PC-9 (cell line): ENCODE measurements at places on chromosomes 13 and 19.

DNA sequence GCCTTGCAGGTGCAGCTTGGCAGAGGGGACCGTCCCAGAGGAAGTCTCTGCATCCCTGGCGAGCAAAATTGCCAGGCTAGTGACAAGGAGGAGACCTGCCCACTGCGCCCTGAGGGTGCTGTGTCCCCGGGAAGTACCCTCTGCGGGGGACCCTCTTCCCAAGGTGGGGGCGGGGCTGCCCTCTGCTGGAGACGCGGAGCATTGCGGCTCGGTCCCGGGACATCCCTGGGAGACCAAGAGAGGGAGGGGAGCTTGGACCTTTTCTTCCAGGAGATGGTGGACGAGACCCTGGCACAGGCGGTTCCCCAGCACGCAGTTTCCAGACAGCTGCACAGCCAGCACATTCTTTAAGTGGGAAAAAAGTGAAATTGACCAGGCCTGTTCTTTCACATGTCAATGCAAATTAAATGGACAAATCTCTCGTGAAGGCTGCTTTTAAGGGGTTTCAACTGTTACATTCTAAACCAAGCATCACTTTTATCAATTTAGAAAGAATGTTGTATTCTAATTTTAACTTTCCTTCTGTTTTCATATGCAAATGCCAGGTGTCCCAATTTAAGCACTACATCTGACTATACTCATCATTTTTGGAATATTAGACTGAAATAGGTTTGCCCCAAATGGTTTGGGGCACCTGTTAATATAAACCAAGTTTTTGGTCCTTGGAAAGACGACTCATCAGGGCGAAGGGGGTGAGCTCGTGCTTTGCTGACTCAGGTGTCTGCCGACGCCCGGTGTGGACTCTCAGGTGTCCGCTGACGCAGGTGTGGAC lies 60.7 kb downstream of the MCF2L start:
- peak; percentile 64 for DNase-seq

- DNase-seq: peak; percentile 21
These were observed 1.1 kb downstream of the ARHGAP35 start for GRCh38 chr19:46861691-46862502.

DNA sequence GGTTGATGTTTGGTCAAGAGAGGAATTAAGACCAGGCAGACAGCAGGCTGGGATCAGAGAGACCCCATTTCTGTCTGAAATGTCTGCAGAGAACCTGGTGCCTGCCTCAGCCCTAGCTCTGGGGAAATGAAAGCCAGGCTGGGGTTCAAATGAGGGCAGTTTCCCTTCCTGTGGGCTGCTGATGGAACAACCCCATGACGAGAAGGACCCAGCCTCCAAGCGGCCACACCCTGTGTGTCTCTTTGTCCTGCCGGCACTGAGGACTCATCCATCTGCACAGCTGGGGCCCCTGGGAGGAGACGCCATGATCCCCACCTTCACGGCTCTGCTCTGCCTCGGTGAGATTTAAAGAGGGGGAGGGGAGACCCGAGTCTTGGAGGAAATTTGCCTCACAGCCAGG lies at the start of gene LILRB4:
Gene LILRB4 (plus strand): TSS at position 256 of the 400 bp plus-strand sequence. CDS start 49 bp downstream, at position 305.
- no peak for DNase-seq

GRCh38 chr19:44698492-44699201 lies at the start of gene CEACAM16:
Gene CEACAM16 (plus strand): TSS chr19:44699151. CDS start chr19:44701457, 2,306 bp downstream.
- no peak for DNase-seq

DNA sequence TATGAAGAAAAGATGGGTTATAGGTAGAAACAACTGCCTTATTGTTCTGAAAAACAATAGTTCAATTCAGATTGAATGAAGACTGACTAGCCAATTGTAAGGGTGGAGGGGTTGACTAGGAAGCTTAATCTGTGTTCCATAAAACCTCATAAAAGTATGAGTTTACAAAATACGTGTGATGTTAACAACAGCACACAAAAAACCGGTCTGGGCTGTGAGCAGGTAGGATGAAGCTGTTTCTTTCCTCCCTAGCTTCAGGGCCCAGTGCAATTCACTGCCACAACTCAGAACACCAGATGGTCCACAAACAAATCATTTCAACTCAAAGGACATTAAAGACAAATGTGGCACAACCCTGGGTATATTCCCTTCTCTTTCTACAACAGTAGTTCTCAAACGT lies 3.2 kb downstream of the OXGR1 start:
- DNase-seq: no peak

DNA sequence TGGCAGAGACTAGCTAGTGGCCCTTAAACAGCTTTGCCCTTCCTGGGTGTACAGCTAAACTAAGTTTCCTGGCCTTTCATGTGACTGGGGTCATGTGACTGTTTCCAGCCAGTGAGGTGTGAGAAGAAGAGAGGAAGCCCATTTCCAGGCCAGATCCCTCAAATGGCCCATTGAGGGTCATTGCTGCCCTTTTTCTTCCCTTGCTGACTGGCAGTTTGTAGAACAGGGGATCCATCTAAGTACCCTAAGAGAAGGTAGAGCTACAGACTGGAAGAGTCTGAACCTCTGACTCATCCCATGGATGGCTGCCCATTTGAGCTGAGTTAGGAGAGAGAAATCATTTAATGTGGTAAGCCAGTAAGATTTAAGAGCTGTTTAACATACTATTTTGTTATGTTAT lies 2.8 kb downstream of the SWSAP1 start:
- DNase-seq: peak; percentile 69

DNA sequence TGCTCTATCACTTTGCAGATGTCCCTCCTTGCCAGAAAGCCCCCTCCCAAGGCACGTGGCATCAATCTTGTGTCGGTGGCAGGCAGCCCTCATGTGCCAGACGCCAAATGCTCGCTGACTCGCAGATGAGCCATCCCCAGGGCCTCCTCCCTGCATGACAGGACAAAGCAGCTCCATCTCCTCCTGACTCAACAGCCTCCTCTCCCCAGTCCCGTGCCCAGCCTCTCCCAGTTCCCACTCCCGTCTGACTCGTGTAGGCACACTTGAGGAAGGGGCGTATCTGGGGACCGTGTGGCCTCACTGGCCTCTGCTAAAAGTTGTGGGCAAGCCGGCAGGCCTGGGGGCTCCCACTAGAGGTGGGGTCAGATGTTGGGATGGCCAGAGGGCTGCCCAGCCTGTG lies 133.6 kb downstream of the STK24 start:
- DNase-seq: no peak

DNA sequence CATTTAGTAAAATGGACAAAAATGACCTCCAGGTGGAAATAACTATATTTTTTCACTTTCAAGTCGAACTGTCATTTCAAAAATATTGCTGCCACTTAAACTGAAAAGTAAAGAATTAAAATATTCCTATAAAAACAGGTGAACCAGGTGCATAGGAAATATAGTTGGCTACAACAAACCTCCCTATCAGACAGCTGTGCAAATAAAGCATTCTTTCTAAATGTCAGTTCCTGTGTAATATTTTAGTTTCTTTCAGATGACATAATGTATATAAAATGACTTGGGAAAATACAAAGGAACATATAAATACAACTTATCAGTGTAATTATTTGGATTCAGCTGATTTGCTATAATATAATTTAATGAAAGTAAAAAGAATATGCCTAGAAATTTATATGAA lies 403.5 kb upstream of the GPC6 start:
- no peak for DNase-seq

DNA sequence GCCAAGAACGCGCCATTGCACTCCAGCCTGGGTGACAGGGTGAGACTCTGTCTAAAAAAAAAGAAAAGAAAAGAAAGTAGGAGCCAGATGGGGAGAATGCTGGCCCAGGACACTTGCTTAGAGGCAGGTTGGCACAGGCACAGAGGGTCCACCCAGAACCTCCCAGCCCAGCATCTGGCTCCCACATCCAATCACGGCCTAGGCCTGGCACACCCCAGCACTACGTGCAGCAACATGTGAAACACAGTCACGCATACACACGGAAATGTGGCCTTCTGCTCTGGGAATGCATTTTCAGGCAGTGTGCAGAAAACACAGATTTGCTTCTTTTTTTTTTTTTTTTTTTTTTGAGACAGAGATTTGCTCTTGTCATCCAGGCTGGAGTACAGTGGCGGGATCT lies 20.9 kb upstream of the FOSB start:
- DNase-seq: no peak

DNA sequence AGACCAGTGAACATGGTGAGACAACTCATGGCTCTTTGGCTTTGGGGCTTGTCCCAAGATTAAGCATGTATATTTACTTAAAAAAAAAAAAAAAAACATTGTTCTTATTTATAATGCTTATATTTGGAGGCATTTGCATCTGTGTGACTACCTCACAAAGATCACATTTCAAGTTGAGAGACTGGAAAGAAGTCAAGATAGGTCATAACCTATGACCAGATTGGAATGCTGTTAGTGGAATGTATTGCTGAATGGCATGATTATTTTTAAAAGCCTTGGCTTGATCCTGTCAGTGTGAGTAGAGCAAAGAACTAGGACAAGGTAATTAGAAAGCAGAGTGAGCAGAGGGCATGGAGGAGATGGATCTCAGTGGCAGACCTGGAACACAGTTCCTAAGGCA lies 214.6 kb downstream of the OXGR1 start:
- DNase-seq: no peak

GRCh38 chr19:8468761-8469373 lies 24.1 kb downstream of the HNRNPM start:
- no peak for DNase-seq

GRCh38 chr13:110186231-110186855 lies 120.6 kb downstream of the COL4A1 start:
- DNase-seq: peak; percentile 3

GRCh38 chr13:72255908-72256307 lies 388.9 kb upstream of the DACH1 start:
- DNase-seq: no peak

GRCh38 chr13:98889419-98890085 lies 88.3 kb downstream of the DOCK9 start:
- peak; percentile 59 for DNase-seq

GRCh38 chr19:1577929-1578618 lies 9.9 kb upstream of the MEX3D start:
- no peak for DNase-seq

GRCh38 chr13:78085434-78086225 lies 167.0 kb upstream of the EDNRB start:
- no peak for DNase-seq

GRCh38 chr19:7894612-7895309 lies 6.5 kb downstream of the LRRC8E start:
- peak; percentile 92 for DNase-seq

GRCh38 chr13:21016487-21016886 lies 44.9 kb downstream of the LATS2 start:
- no peak for DNase-seq

- no peak for DNase-seq
These were observed 329.5 kb downstream of the KCNRG start for GRCh38 chr13:50344717-50345116.

- DNase-seq: no peak
These were observed 3.9 kb downstream of the F10 start for GRCh38 chr13:113126265-113127150.

DNA sequence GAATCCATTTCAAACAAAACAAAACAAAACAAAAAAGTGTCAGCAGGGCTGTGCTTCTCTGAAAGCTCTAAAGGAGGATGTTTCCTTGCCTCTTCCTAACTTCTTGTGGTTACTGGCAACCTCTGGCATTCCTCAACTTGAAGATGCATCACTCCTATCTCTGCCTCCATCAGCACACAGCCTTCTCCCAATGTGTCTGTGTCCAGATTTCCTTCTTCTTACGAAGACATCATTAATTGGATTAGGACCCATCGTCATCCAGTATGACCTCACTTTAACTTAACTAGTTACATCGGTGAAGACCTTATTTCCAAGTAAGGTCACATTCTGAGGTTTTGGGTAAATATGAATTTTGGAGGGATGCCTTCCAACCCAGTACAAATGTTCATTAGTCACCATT lies 33.8 kb upstream of the GTF2F2 start:
- DNase-seq: no peak

GRCh38 chr13:45332831-45333219 lies 8.2 kb downstream of the TPT1 start:
- DNase-seq: no peak

DNA sequence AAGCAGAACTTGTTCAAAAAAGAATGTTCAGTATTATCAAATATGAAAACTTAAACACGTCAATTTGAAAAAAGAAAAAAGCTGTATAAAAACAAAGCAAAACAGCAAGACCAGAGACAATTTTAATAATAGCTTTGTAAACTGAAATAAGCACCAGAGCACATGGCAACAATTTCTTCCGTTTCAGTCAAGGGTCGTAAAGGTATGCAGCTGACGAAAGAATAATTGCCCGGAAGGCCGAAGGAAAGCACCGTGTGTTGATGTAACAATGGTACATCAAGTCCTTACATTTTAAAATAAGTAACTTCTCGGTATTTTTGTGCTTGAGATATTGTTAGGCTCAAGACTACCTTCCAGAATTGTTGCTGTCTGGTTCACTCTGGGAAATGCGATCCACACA lies 1.7 kb downstream of the PROSER1 start:
- DNase-seq: no peak

DNA sequence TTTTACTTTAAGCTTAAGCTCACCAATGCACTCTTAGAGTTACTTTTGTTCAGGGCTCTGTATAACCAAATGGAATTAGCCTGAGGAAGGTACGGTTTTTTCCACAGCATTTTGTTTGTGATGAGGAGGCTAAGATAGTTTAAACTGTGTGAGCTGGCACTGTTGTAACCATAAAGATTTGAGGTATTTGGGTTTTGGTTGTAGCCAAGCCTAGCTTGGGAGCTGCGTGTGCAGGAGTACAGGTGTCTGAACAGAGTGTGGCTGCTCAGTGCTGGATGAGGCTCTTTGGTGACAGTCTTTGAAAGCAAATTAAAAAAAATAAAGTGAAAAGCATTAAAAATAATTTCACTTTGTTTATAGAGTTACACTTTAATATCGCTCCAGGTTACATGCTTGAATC lies 56.0 kb downstream of the ARHGEF7 start:
- peak; percentile 4 for DNase-seq

GRCh38 chr19:38412961-38413360 lies 10.1 kb downstream of the FAM98C start:
- no peak for DNase-seq

GRCh38 chr13:56561327-56561726 lies 579.4 kb upstream of the PRR20A start:
- no peak for DNase-seq

GRCh38 chr19:11296264-11296663 lies 304 bp downstream of the TSPAN16 start:
- no peak for DNase-seq

DNA sequence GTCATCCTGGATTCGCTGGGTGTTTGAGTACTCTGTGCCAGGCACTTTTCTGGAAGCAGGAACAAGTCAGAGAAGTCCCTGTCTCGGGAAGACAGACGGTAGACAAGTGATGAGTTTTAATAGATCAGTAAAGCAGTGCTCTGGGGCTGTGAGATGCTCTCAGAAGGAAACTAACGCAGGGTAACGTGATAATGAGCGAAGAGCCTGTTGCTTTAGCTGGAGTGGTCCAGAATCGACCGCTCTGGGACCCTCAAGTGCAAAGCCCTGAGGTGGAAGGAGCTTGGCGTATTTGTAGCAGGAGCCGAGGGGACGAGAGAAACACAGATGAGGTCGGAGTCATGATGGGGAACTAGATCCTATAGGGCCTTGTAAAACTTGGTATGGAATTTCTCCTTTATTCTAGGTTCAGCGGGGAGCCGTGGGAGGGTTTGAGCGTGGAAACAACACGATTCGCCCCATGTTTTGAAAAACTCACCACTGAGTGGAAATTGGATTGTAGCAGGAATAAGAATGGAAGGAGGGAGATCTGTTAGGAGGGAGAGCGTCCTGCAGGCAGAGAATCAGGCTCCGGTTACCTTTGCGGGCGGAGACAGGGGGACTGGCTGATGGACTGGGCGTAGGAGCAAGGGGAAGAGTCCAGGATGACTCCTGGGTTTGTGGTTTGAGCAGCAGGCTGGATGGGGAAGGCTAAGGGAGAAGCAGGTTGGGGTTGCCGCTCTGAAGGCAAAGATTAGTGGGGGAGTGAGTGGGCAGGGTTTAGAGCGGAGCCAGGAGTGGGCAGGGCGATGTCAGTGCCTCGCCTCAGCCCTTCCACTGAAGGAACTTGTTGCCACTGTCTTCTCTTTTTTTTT lies 763 bp downstream of the POLD1 start:
- peak; percentile 40 for DNase-seq
